Stimulated activated CD8-positive, alpha-beta memory T cell treated with anti-CD3 and anti-CD28 coated beads, Interleukin-12 subunit alpha, Interleukin-12 subunit beta, amount 100 ng/mL, for 4 hours (primary cell): ENCODE measurements at places on chromosomes 1 and 21.

- no peak for DNase-seq
These were observed 338 bp upstream of the C1orf53 start for GRCh38 chr1:197902131-197902453.

- no peak for DNase-seq
These were observed 80.5 kb upstream of the PRMT6 start for GRCh38 chr1:106975944-106976343.

GRCh38 chr1:177410179-177410766, 239.5 kb downstream of the BRINP2 start:
- no peak for DNase-seq

DNA sequence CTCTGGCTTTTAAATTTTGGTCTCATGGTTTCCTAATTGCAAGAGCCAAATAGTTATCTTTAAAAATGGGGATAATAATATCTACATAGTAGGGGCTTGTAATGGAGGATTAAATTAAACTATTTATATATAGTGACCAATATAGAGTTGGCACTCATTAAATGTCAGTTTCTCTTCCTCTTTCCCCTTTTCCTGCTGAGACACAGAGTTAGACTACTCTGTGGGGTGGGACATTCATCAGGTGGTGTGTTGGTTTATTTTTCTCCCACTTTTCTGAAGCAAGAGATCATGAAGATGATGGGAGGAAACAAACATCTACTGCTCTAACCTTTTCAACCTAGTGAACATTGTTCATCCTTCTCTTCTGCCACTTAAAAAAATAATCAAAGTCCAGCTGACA, 17.3 kb upstream of the RAP1A start:
- no peak for DNase-seq

DNA sequence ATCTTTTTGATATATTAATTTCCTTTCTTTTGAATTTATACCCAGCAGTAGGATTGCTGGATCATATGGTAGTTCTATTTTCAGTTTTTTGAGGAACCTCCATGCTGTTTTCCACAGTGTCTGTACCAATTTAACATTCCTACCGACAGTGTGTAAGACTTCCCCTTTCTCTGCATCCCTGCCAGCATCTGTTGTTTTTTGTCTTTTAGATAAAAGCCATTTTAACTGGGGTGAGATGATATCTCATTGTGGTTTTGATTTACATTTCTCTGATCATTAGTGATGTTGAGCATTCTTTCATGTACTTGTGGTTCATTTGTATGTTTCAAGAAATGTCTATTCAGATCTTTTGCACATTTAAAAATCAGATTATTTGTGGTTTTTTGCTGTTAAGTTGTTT, 62.4 kb upstream of the STUM start:
- no peak for DNase-seq
